ENCODE measurements at places on chromosomes 16 and 17. TPM values are rescaled to one million over a fixed set of nuclear protein-coding genes. Genes with fewer than 3 reads are reported as not detected.

- DNase-seq: no peak
These were observed 3.0 kb upstream of the CCL2 start for GRCh38 chr17:34252095-34252443.

DNA sequence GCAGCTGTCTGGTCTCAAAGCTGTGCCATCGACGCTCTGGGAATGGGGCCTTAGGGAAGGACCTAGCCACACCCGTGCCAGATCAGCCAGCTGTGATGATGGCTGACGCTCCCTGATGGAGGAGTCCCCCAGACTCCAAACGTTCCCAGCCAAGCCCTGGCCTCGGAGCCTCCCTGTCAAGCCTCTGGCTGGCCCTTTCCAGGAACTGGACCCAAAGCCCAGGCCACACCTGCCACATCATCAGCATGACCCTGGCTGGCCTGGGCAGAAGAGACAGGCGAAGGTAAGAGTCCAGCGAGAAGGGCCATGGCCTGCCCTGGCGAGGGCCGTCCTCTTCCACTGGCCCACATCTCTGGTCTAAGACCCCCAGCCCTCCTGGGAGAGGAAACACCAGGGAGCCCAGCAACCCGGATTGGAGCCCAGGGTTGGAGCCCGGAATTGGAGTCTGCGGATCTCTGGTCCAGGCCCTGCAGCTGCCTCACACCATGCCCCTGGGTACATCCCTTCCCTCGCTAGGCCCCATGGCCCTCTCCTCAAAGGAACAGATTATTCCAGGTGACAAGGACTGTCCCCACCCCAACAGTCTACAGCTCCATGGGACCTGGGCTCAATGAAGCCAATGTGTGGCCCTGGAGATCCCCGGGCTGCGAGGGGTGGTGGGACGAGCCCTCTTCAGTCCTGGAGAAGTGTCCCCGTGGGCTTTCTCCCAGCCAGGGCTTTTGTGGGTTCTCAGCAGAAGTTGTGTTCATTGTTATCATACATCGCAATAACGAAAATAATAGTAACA is 105.1 kb upstream of the TNRC6C start:
- DNase-seq: no peak

- DNase-seq: no peak
These were observed 105.8 kb downstream of the N4BP1 start for GRCh38 chr16:48504216-48504615.

GRCh38 chr17:81432941-81433340 is 37.7 kb downstream of the BAHCC1 start:
- DNase-seq: no peak

- no peak for DNase-seq
These were observed 40.3 kb downstream of the FOXL1 start for GRCh38 chr16:86618431-86619238.

- DNase-seq: no peak
These were observed 9.2 kb upstream of the ITGA3 start for GRCh38 chr17:50046667-50047066.

DNA sequence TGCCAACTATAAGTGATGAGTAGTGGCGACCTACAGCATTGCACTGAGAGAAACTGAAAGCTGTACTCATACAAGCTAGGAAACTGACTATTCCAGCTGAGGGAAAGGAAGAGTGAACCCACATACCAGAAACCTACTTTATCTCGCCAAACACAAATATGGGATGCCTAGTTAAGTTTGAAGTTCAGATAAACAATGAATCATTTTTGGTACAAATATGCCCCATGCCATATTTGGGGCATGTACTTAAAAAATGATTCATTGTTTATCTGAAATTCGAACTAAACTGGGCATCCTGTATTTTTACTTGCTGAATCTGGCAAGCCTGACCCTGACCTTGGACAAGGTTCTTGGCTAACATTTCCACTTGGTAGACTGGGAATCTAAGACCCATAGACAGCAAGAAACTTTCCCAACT is 527.8 kb upstream of the PSMD7 start:
- DNase-seq: no peak

DNA sequence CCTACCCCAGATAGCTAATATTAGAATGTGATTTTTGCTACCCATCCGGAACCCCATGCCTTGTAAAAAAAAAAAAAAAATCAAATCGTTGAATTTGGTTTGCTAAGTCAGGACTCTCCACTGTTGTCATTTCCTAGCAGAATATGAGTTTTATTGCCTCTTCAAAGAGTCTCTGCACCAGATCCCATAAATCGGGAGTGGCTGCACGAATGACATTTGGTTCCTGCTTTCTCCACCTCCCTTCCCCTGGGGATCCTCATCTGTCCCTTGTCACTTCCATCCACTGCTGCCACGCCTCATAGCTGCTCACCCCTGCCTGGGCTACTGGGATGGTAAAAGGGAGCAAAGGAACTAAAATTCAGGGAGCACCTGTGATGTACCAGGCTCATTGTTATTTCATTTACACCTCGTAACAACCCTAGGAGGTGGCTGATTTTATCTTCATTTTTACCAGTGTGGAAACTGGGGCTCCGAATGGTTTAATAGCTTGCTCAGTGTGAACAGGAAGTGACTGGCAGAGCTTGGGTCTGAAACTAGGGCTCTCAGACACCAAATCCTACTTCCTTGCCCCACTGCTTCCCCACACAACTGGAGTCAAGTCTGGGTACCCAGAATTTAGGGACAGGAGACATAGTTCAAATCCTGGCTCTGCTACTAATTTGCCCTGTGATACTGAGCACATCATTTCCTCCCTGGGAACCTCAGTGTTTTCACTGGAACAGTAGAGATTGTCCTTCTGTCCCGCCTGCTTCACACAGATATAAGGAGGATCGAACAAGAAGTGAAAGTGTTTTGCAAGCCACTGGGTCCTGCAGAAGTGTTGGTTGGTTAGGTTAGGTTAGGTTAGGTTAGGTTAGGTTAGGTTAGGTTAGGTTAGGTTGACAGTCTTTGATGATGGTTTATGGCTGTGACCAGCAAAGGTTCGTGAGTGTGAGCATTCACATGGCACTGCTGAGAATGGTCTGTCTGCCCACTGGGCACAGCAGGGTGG is 585 bp upstream of the KRT36 start:
- no peak for DNase-seq

Gene NPIPB2
- total RNA-seq: 10.7 TPM

Gene SECTM1
- 6.8 TPM for total RNA-seq

Gene CHST6
- 17.9 TPM for total RNA-seq

Gene TBC1D3H
- not detected for total RNA-seq

Gene NLGN2
- 60.5 TPM for total RNA-seq
